ENCODE measurements at places on chromosomes 12 and 14.

GRCh38 chr14:20327005-20327869, 5.8 kb downstream of the CCNB1IP1 start:
- no peak for DNase-seq

GRCh38 chr14:33693237-33693636, 257.6 kb downstream of the EGLN3 start:
- no peak for DNase-seq

- no peak for DNase-seq
Measured at GRCh38 chr12:47160316-47161244, 80.8 kb upstream of the AMIGO2 start.

GRCh38 chr12:11856971-11857370, 207.5 kb downstream of the ETV6 start:
- DNase-seq = no peak

GRCh38 chr14:37545174-37545573, 49.9 kb downstream of the FOXA1 start:
- DNase-seq = no peak

DNA sequence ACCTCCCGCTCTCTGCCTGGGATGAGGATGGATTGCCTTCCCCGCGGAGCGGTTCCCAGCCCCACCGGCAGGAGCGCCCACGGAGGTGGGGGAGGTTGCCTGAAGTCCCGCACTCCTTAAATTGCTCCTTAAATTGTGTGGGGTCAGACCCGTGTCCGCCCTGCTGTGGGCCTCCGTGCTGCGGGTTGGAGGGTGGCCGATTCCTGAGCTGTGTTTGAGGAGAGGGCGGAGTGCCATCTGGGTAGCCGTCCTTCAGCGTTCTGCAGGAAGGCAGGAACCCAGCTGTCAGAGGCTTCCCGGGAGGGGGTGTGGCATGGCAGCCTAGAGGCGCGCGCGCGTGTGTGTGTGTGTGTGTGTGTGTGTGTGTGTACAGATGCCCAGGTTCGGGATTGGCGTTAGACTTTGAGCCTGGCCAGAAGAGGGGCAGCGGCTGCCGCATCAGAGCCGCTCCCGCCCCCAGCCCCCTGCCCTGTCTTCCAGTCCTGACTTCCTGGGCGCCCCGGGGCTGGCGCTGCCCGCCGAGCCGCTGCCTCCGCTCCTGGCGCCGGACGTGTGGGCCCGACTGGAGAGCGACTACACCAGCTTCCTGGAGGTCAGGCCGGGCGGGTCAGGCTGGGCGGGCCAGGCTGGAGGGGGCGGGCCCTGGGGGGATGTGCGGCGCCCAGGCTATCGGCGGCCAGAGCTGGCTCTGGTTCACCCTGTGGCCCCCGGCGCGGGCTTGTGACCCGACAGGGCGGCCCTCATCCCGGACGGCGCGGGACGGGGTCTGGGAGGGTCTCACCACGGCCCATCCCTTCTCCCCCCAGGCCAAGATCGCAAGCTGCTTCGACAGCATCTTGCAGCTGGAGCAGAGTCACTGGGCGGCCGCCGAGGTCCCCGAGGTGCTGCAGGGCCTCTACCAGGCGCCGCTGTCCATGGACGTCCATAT, 9.2 kb downstream of the EXOC3L4 start:
- no peak for DNase-seq

GRCh38 chr12:132305560-132305966, 23.8 kb downstream of the GALNT9 start:
- no peak for DNase-seq

DNA sequence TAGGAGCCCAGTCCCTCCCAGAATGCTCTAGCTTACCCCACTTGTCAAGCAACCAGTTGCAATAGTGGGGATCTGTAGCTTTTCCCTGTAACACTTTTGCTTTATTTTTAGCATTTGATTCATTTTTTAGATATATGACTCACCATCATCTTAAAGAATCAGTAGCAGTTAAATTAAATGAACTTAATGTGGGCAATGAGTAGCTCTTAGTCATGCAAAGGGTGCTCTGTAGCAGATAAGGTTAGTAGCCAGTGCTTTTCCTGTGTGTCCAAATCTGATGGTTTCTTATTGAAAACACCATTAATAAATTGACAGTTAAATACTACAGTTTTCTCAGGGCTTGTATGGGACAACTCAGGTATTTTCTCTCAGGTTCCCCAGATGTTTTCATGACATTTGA, 311.8 kb downstream of the RERGL start:
- DNase-seq = no peak

DNA sequence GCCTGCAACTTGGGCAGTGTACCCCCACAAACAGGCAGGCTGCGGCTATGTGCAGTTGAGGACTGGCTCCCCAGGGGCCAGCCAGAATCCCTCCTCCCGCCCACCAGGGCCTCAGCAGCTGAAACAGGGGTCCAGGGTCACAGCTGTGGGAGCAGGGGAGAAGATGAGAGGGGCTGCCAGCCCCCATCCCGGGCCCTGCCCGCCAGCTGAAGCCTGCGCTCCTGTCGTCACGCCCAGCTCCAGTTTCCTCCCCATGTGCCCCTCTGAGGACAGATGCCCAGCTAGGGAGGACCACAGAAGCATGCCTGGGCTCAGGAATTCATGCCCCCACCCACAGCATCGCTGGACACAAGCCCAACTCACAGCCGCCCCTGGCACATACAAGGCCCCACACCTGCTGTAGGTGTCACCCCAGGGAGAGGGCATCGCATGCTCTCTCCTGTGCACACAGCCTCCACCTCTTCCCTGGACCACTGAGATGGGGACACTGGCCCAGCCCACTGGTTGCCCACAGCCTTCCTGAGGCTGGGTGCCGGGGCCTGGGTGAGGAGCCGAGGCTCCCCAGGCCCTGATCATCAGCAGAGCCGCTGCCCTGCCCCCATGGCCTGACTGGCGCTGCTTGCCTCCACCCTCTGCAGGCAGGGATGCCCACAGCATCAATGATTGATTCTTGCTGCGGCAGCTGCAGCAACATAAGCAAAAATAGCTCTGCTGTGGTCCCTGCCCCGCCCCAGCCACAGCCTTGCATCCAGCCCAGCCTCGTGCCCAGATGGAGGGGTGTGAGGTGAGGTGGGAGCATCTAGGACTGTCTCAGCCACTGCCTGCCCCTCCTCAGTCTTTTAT, 3.7 kb upstream of the CLBA1 start:
- no peak for DNase-seq

- no peak for DNase-seq
Measured at GRCh38 chr14:100536121-100536510, 51.1 kb downstream of the BEGAIN start.

GRCh38 chr14:85041618-85042017, 488.3 kb upstream of the FLRT2 start:
- DNase-seq = no peak

DNA sequence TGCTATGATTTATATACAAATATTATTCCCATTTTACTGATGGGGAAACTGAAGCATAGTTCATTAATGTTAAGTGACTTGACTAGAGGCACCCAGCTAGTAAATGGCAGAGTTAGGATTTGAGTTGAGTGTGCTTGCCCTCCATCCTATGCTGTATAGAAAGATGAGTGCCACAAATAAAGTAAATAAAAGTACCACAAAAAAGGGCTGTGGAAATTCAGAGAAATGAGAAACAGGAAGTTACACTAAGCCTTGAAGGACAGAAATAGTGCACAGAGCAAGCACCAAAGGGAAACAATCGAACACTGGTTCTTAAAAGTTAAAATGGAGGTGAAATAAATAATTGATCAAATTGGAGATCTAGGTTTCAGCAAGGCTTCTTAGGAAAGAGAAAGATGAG, 9.2 kb upstream of the ABCD2 start:
- DNase-seq = no peak

GRCh38 chr12:65742018-65743010, 82.0 kb upstream of the HMGA2 start:
- DNase-seq = no peak

DNA sequence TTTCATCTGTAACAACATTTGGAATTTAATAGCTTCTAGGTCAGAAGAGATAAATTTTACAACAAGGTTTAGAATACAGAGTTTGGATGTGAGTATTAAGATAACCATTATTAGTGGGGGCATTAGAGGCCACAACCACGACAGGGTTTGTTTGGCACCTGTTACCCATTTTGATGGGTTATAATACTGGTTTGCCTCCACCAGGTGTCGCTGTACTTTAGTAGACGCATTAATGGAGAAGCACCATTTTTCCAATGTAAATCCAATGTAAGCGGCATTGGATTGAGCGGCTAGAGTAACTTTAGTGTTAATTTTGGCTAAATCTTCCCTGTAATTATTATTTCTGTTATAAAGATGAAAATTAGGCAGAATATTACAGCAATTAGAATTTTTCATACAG, 136.2 kb downstream of the SLCO1B3 start:
- no peak for DNase-seq

DNA sequence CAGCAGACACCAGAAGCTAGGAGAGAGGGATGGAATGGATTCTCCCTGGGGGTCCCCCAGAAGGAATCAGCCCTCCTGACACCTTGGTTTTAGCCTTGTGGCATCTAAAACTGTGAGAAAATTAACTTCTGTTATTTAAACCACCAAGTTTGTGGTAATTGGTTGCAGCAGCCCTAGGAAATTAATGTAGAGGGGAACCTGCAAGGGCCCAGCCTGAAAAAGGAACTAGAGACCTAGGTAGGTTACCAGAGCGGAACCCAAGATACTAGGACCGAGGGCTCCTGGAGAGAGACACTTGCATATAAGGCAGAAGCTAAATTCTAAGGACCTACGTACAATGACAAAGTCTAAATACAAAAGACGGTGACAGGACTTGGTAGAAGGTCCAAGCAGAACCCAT, 8.1 kb upstream of the DENND5B start:
- no peak for DNase-seq

DNA sequence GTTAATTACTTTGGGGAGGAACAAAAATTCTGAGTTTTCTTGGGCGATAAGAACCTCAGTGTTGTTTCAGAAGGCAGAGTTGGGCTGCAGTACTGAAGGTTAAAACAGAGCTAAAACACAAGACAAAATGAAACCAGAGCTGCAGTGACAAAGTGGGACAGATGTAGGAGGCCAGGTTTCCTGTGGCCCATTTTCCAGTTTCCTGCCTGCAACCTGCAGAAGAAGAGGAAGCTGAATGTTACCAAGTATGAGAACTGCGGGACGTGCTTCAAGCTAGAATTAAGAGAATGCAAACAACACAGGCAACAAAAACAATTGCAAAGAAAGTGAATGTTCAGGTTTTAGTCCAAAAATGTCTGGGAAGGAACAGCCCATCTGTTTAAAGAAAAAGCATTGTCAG, 17.8 kb downstream of the ELK3 start:
- DNase-seq = no peak

GRCh38 chr12:15074351-15074750, 101.5 kb downstream of the PDE6H start:
- DNase-seq = no peak

GRCh38 chr12:31751085-31751484, 22.3 kb upstream of the AMN1 start:
- no peak for DNase-seq

- DNase-seq = no peak
Measured at GRCh38 chr12:109946913-109947312, 46.8 kb downstream of the TCHP start.

- peak; percentile 50 for DNase-seq
Measured at GRCh38 chr12:113135178-113136127, at the start of gene RASAL1. Gene RASAL1, minus strand, starts transcription at chr12:113135761. Its CDS starts 299 bp downstream, at chr12:113135462.

GRCh38 chr12:116759783-116760621, 21.9 kb downstream of the RNFT2 start:
- no peak for DNase-seq

- no peak for DNase-seq
Measured at GRCh38 chr12:82817368-82817767, 130.7 kb downstream of the TMTC2 start.

DNA sequence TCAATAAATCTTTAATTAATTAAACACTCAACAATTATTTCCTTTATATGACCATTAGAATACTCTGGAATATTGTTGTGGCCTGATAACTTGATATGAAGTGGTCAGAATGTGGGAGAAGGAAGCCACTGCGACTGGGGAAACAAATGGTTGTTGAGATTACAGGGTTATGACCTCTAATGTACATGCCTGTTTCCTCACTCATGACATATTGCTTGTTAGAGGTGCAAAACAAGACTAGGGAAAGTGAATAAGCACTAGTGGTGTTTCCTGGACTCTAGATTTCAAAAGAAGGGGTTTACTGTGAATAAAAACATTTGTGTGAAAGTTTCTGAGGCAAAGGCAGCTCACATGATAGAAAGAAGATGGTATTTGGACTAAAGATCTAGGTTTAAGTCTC, 53.3 kb downstream of the STAB2 start:
- DNase-seq = no peak

DNA sequence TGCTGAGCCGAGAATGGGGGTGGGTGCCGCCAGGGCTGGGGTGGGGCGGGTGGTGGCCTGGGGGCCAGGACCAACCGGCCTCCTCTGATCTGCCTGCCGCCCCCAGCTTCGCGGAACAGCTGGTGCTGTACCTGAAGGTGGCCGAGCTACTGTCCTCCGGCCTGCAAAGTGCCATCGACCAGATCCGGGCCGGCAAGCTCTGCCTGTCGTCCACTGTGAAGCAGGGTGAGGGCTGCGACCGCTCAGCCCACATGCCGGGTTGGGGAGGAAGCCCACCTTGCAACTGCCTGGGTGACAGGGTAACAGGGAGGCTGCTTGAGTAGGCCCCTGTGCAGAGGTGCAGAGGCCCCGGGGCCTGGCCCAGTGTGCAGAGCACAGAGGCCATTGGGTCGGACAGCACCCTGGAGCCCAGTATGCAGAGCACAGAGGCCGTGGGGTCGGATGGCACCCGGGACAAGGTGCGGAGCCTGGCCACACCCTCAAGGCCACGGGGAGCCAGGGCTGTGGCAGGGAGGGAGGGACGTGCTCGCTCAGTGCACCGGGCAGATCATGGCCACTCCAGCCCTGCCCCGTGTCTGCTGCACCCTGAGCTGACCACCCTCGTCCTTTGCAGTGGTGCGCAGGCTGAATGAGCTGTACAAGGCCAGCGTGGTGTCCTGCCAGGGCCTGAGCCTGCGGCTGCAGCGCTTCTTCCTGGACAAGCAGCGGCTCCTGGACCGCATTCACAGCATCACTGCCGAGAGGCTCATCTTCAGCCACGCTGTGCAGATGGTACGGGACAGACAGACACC, 9.5 kb upstream of the PUS1 start:
- no peak for DNase-seq

DNA sequence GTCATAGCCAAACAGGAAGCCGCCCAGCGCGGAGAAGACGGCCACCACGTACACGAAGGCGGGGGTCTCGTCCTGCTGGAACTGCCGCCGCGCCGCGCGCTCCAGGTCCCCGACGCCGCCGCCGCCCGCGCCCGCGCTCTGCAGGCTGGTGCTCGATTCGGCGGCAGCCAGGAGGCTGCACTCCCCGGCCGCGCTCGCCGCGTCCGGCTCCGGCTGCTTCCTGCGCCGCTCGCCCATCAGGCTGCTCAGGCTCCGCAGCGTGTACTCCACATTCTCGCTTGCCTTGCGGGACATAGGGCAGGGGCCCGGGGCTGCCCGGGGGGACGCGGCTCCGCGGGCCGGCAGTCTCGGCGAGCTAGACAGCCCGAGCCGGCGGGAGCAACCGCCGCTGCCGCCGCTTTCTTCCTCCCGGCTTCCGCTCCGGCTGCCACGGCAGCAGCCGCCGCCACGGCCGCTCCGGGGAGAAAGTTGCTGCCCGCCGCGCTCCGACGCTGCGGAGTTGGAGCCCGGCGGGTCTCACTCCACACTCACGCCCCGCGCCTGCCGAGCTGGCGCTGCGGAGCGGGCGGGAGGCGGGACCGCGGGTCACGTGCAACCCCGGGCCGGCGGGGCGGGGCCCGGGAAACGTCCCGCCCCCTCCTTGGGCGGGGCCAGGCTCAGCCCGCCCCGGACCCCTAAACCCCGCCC, at the start of gene SLC2A13:
Gene SLC2A13 (minus strand): TSS at position 567 of the 687 bp plus-strand sequence. CDS start 273 bp downstream, at position 294.
- peak; percentile 66 for DNase-seq

Measured in activated CD8-positive, alpha-beta memory T cell treated with anti-CD3 and anti-CD28 coated beads for 1 hour (primary cell).